ENCODE measurements at places on chromosomes 6 and 20.

GRCh38 chr20:44979090-44979621, 12.8 kb downstream of the STK4 start:
- DNase-seq = peak; percentile 74

DNA sequence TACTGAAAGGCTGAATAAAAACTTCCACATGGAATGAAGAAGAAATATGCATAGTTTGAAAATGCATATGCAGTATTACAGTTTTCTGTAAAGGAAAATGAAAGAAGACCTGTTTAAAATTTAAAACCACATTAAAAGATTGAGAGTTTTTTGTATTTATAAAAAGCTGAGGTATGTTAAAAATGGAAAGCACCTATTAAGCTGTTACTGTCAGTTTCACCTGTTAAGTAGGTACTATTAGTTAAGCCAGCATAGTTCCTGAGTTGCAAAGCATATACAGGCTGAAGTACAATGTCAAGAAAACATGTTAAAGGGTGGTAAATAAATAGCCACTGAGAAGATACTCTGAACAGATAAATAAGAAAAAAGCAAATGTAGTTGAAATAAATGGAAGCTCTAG, 69.9 kb downstream of the ATXN1 start:
- DNase-seq = no peak

- DNase-seq = no peak
Observed at GRCh38 chr6:147190556-147190955, 13.7 kb upstream of the STXBP5 start.

DNA sequence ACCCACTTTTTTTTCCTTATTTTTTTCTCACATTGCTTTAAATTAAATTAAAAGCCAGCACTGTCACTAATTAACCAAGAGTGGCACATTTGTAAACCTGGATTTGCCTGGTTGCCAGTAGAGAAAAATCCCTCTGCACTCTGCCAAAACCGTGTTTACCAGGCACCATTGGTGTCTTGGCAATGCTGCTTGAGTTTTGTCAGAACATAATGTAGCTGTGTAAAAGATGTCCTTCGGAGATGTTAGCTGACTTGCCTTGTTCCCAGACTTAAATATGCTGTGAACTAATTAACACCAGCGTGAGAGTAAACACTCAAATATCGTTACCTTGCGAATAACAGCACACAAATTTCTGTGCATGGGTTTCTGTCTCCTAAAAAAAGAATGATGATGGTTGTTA, 694.9 kb upstream of the ID4 start:
- DNase-seq = no peak

DNA sequence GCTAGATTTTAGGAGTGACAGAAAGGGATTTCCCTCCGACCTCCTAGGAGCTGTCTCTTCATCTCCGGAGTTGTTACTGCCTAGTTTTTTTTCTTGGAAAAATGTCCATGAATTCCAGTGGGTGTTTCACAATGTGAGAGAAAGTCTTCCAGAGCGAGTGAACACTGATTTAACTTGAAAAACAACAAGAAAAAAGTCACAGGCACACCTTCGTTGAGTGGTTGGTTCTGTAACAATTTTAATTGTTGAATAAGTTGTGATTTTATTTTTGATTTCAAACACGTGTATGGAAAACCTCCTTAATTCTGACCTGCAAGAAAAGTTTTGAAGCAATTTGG, 2.9 kb downstream of the TFAP2C start:
- DNase-seq = no peak

DNA sequence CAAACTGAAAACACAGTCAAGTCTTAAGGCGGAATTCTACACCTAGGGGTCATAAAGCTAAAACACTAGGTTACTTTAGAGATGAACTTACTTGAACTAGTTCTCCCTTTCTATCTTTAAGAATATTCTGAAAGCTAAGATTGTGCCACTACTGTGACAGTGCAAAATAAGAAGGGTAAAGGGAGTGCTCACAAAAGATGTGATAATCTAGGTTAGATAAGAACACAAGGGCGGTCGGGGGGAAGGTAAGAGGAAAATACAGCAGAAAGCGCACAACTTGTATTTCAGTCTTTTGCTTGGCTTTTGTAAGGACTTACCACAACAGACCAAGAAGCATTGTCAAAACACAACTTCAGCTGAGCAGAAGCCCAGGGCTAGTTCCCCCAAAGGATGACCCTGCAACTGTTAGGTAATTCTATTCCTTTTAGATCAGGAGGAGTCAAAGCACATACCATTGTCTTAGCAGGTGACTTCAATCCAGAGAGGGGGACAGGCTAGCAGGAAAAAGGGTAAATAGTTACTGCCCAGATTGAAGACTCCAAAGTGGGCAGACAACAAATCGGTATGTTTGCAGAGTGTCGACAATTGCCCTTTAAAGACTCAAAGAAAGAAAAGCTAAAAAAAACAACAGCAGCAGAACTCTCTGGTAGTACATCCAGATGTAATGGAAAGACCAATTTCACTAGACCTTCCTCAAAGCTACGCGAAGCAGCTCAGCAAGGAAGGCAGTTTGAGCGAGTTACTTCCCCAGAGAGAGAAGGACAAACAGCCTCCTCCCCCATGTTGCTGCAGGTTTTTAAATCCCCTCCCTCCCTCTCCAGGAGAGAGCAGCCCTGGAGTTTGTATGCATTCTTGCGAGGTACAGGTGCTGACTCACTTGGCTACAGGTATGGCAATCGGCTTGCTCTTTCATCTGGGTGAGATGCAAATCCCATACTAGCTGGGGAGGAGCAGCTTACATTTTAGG, 59.0 kb downstream of the RIPOR2 start:
- DNase-seq = no peak

DNA sequence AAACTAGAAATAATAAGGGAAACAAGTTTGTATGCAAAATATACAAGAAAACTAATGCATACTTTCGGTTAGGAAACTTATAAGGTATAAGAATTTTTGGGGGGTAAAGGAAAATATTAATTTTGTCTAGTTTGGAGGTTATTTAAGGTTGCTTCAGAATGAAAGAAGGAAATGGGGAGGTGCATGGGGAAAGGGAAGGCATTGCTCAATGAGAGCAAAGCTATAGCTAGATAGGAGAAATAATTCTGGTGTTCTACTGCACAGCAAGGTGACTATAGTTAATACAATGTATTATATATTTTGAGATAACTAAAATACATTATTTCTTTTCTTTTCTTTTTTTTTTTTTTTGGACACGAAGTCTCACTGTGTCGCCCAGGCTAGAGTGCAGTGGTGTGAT, 5.4 kb upstream of the MYMX start:
- DNase-seq = no peak

GRCh38 chr6:147001621-147002020, 202.6 kb upstream of the STXBP5 start:
- DNase-seq = no peak

DNA sequence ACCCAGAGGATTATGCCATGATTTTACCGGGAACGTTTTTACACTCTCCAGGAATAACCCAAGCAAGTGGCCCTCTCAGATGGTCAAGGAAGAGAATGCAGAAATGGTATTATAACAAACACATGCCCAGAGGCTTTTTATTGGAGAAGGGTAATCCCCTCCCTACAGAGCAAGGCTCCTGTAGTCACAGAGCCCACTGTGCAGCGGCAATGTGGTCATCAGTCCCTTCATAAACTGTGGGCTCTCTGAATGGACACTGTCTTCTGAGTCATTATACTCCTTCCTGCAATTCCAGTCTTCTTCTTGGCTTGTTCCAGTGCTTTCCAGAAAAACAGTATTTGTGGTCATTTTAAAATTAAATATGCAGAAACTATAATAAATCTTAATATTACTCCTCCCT, 74.7 kb downstream of the LAMA4 start:
- no peak for DNase-seq

GRCh38 chr6:98946879-98947410, 801 bp downstream of the FBXL4 start:
- DNase-seq = peak; percentile 30

- DNase-seq = no peak
Observed at GRCh38 chr20:62830821-62831220, 14.0 kb downstream of the COL9A3 start.

DNA sequence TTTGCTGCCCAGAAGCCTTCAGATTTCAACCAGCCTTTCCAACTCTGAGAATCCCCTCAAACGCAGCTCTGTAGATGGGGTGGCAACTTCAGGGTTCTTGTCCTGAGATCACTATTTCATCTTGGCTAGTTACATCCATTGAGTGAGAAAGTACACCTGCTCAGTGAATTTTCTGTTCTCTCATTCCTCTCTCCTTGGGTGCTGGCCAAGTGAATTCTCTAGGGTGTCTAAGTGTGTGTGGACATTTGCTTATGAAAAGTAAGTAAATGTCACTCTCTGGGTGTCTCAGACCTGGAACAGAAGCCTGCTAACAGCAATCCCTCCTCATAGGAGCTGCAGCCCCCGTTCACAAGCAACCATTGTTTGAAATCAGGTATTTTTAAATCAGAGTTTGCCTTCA, 3.8 kb downstream of the RIN2 start:
- DNase-seq = no peak

GRCh38 chr6:36533321-36533720, 14.0 kb downstream of the STK38 start:
- DNase-seq = no peak

DNA sequence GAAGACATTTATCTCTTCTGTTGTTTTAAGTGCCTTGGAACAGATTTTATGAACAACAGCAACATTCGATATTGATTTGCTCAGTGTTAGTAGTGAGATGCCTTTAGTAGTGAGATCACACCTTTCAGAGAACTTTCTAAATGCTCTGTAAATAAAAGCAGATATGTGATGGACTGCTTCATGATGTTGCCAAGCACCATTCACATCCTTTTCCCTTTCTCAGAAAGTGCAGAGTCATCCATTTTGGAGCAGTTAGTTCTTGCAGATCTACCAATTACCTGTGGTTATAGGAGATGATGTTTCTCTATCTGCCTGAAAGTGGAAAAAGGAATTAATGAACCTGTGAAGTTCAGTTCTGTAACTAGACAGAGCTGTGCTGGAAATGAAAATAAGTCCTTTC, 27.0 kb downstream of the CBFA2T2 start:
- no peak for DNase-seq

DNA sequence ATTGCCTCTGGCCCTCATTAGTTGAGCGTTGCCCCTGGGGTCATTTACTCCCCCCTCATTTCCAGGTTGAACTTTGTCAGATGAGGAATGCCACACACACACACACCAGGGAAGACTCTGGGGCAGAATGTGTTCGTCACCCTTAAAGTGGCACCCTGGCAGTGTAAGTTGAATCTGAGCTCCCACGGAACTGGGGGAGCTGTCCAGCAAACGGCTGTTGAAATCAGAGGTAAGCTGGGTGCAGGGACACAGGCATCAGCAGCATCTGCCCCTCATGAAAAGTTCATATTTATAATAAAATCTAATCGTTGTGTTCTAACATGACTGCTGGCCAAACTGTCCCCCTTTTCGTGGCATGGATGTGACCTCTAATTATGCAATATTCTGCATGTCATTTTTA, 4.3 kb upstream of the MC3R start:
- DNase-seq = no peak

DNA sequence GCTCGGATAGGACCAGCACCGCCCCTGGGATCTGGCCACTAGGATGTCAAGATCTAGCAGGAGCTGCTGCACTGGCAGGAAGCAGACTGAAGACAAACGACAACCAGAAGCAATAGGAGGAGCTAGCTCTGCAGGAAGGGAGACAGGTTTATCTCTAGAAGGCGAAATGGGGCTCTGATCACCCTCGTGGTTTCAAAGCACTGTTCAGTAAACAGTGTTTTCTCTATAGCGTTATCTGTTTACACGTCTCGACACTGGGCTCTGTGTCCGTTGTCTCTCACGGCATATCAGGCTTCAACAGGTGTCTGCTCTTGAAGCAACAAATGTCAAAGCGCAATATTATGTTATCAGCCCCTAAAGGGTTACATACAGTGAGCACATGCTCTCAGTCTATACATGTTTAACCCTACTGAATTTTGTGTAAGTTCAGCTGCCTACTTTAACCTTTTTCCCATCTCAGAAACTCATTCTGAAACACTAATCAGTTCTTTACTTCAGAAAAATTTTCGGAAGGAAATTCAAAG, 23.8 kb downstream of the TMEM14B start:
- no peak for DNase-seq

DNA sequence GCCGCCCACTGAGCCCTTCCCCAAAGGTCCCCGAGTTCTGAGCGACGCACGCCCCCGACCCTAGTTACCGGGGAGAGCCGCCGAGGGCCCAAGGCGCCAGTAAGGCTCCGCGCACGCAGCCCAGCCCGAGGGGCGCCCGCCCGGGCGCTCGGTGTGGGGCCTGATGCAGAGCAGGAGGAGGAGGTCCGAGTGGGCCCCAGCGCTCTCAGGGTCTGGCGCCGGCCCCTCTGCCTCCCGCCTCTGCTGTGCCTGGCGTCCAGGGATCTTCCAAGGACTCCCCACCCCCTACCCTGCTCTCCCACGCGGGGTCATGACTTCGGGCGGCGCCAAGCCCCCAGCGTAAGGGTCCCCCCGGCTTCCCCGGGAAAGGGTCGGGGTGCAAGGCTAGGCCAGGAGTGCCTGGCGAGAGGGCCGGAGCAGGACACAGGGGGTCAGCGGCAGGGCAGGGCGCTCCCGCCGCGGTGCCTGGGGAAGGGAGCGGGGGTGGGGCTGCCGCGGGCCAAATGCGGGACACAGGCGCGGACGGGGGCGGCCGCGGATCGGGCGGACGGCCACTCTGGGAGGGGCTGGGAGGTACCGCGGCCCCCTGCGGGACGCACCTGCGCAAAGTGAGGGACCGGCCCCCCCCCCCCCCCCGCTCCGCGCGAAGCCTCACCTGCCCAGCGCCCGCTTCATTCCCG, 637 bp downstream of the ABHD12 start:
- DNase-seq = peak; percentile 19

GRCh38 chr6:33344701-33345697, 27.5 kb upstream of the ZBTB22 start:
- DNase-seq = peak; percentile 79

GRCh38 chr6:44471271-44471981, 83.9 kb downstream of the CDC5L start:
- DNase-seq = no peak

- no peak for DNase-seq
Observed at GRCh38 chr6:31557443-31558317, 10.3 kb downstream of the NFKBIL1 start.

DNA sequence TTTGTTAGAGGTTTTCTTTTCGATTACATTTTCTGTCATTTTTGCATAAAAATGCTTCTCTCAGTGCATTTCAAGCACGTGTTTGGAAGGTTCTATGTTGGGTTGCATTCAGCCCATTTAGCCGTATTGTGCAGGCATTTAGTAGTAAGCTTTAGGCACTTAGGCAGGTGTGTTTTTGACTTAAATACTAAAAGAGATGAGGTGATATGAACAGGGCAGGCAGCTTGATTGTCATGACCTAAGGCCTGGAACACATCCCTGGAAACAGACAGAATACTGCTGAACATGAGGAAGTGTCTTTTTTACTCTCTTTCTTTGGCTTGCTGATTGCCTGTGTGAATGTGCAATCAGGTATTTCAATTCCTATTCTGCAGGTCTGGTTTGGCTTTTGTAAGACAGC, 610.5 kb upstream of the MAN1A1 start:
- no peak for DNase-seq

GRCh38 chr20:23235173-23236027, 115.2 kb upstream of the NXT1 start:
- no peak for DNase-seq

- DNase-seq = no peak
Observed at GRCh38 chr6:51410453-51410852, 591.8 kb downstream of the TFAP2B start.
